Testis (tissue), 5 donors: ENCODE measurements at places on chromosomes 3 and 15. TPM values are rescaled to one million over a fixed set of nuclear protein-coding genes. Genes with fewer than 3 reads are reported as not detected.

SOX2 gene
- 7.2 TPM for polyA plus RNA-seq

PP2D1 gene
- polyA plus RNA-seq = 37.5 TPM

CHAC1 gene
- 1.8 TPM for polyA plus RNA-seq

GP9 gene
- 2.1 TPM for polyA plus RNA-seq
